ENCODE measurements at places on chromosomes 7 and 10.

DNA sequence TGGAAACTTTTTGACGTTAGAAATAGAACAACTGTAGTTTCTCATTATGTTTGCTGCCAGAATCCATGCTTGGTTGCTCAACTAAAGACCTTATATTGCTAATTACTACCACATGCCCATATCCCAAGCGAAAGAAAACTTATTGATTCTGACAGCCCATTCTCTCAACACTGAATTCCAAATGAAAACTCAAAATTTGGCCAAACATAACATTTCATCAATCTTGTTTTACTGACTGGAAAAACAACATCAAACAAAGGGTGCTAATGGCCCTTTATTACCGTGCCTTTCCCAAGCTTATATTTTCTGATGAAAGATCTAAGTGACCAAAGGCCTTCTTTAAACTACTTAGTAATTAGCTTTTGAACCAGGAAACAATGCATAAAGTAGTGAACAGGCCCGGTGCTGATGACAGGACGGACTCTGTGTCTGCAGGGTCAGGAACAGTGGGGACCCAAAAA, 531.8 kb downstream of the KCNMA1 start:
- no peak for DNase-seq

DNA sequence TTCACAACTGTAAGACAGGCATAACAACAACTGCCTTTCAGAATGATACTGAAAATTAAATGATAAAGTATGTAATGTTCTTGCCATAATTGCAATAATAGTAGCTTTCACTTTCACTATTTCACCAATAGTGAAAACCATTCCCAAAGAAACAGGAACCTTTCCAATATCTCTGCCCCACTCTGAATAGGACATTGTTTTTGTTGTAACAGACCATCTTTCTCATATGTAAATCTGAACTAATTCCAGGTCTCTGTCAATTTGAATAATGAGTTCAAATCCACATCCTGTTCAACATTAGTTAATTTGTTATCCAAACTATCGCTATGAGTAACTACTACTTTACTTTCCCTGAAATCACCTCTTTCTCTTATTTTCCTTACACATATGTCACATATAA, 148.0 kb downstream of the LRRN3 start:
- DNase-seq: no peak

- no peak for DNase-seq
These were observed 152.7 kb downstream of the ANK3 start for GRCh38 chr10:60236869-60237524.

DNA sequence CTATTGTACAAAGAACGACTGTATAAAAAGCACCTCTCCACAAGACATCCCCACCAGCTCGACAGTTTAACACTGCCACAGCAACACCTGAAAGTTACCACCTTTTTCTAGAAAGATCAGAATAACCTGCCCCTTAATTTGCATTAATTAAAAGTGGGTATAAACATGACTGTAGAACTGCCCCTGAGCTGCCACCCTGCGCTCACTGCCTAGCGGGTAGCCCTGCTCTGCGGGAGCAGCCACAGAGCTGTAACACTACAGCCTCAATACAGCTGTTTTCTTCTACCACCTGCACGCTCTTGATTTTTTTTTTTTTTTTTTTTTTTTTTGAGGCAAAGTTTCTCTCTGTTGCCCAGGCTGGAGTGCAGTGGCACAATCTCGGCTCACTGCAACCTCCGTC, 140.9 kb downstream of the PARD3 start:
- no peak for DNase-seq

- DNase-seq: no peak
These were observed 65.0 kb upstream of the TES start for GRCh38 chr7:116145245-116145852.

- no peak for DNase-seq
These were observed 101.7 kb upstream of the SLC26A5 start for GRCh38 chr7:103547451-103548284.

- no peak for DNase-seq
These were observed 22.2 kb downstream of the PARD3 start for GRCh38 chr10:34792881-34793280.

- DNase-seq: no peak
These were observed 7.8 kb upstream of the SLF2 start for GRCh38 chr10:100904917-100905316.

DNA sequence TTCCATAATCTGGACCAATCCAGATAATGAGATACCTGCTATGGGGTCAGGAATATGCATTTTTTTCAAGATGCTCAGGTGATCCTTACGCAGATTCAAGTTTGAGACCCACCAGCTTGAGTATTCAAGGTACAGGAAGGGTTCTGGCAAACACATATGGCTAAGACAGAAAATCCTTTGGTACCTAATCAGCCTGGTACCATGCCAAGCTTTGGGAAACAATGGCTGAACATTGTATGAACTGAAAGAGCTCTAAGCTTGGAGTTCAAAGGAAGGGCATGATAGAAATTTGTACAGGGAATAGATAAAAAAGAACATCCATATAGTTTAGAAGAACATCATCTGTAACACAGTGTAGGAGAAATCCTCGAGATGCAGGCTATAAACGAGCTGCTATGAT, 382.7 kb downstream of the THSD7A start:
- DNase-seq: no peak

DNA sequence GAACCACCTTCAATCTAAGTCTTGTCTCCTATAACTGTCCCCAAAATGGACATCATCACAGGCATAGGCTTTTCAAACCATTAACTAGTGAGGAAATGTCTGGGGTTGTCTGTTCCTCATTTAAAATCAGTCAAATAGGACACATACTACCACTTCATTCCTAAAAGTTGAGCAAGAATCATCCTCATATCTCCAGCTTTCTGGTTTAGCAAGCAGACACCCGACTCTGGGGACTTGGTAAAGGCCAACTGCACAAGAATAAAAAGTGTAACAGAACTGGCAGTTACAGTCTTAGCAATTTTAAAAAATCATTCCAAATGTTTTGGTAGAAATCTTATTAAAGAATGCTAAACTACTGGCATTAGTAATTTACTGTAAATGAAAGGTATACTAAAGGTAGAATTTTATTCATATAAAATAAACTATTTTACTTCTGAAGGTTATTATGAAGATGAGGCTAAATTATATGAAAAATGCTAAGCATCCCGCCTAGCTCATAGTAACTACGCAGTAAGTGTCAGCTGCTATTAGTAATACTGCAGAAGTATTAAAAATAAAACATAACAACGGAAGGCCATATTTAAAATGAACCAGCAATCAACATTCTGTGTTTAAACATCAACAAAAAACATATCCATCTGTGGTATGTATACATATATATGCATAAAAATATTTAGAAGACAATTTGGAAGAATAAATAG, 60.8 kb downstream of the ZNF438 start:
- no peak for DNase-seq

DNA sequence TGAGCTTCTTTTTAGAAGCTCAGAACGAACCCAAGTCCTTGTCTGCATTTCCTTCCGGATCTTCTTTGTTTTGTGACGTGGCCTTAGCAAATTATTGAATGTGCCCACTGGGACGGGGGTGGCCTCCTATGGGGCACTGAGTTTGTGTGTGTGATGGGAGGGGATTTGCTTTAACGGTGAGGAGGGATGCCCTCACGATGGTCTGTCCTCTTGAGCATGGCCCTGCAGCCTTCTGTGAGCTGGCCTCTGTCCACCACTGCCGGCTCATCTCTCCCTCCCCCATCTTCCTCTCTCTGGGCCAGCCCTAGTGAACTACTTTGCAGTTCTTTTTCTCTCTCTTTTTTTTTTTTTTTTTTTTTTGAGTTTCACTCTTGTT, 62.9 kb upstream of the MKRN1 start:
- no peak for DNase-seq

GRCh38 chr10:122957474-122957873, 3.4 kb upstream of the C10orf88 start:
- DNase-seq: no peak

DNA sequence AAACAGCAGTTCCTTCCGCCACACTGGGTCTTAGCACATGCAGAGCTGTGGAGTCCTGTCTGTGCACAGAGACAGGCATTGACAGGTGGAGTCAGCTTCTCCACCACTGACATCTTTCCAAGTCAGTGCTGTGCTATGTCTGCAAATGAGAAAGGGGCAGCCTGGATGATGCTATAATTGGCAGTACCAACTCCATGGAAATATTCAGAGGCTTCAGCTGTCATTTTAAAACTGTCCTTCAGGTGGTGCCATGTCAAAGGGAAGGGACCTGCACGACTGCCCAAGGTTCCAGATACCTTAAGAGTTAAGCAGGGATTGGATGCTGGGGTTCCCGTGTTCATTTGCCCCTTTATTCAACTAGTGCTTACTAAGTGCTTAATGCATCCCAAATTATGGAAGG, 258.0 kb upstream of the PRKCQ start:
- no peak for DNase-seq

DNA sequence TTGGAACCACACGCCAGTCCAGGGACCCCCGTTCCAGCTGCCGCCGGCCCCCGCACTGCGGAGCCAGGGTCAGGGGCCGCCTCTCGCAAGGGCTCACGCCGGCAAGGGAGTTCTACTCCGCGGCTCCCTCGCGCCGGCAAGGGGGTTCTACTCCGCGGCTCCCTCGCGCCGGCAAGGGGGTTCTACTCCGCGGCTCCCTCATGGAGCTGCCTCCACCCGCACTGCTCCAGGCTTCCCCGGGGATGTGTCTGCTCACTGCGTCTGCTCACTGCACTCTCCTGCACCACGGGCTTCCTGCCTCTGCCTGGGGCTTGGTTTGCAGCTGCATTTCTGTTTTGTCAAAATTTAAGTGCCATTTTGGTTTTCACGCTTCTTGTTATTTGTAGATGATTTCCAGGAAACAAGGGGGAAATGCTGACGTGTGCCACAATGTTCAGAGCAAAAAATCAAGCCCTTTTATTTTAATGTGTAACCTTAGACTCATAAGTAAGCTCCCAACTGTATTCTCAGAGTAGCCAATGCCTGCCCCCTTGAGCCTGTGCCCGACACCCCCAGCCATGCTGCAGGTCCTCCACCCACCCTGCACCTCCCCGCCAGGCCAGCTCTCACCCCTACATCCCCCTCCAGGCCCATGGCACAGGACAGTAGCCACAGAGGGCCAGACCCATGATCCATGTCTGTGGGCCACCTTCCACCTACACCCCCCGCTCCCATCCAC, 246.2 kb downstream of the MAD1L1 start:
- DNase-seq: no peak

GRCh38 chr7:32250471-32251260, 180.5 kb upstream of the PDE1C start:
- no peak for DNase-seq

DNA sequence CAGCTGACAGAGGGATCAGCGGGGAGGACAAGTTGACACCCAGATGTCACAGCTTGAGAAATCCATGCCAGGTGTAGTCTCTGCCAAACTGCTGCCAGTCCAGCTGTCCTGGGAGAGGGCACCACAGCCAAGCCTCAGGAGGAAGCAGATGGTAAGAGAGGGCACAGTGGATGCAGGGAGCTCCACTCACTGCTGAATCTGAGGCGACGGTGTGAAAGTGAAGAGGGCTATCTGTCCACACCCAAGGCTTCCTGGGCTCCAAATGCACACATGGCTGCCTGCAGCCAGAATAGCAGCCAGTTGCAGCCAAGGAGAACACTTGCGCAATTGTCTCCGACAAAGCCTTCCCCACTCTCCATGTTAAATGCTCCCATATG, 502.4 kb downstream of the GRID1 start:
- no peak for DNase-seq

- no peak for DNase-seq
These were observed 18.5 kb downstream of the SLC13A4 start for GRCh38 chr7:135709508-135709907.

DNA sequence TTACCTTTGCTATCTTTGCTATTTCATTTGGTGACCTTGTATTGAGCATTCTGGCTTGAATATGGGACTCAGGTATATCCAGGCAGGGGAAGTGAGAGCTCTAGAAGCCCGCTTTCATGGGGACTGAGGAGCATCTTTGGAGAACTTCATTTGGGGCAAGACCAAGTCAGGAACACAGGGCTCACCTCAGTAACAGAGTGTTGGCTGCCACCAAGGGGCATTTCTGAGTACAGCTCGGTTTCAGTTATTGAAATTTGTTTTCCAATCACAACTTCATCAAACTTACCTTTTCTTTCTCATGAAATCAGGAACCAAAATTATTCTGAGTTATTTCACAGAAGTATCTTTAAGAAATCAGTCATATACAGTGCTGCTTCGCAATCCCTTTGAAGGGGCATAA, 337.2 kb downstream of the C7orf25 start:
- DNase-seq: no peak

- no peak for DNase-seq
These were observed 181.4 kb downstream of the IPMK start for GRCh38 chr10:58086144-58086762.

DNA sequence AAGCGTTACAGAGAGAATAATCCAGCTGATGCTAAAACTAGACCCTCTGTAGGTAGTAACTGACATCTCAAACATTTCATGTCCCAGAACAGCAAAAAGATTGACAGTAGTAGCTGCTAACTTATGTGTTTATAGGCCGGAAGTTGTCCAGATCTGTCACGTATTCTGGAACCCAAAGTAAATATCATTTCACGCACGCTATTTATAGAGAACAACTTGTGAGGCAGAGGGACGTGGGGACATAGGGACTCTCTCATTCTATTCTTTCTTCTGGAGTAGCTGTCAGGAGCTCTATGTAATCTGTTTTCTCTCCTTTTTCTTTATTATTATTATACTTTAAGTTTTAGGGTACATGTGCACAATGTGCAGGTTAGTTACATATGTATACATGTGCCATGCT, 22.3 kb downstream of the AGK start:
- DNase-seq: no peak

DNA sequence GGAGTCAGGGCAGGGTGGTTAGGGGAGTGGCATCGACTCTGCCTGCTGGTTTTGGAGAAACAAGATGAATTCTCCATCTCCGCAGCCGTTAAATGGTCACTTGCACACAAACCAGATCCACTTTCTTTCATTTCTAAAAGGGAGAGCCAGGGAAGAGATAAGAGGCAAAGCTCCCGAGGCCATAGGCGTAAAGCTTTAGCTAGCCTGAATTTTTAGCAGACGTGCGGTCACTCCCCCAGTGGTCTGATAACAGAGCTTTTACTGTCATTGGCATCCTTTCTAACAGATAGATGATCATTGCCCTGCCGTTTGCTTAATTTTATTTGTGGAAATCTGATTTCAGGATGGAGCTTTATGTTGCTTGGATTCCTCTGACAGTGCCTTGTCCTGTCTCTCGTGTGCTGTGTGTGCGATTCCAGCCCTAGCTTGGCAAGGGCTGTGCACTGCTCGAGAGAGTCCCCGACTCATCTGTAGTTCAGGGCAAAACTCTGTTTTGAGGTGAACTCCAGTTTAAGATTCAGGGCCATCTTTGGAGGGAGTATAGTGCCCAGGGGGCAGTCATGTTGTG, 62.5 kb downstream of the GATA3 start:
- DNase-seq: no peak

DNA sequence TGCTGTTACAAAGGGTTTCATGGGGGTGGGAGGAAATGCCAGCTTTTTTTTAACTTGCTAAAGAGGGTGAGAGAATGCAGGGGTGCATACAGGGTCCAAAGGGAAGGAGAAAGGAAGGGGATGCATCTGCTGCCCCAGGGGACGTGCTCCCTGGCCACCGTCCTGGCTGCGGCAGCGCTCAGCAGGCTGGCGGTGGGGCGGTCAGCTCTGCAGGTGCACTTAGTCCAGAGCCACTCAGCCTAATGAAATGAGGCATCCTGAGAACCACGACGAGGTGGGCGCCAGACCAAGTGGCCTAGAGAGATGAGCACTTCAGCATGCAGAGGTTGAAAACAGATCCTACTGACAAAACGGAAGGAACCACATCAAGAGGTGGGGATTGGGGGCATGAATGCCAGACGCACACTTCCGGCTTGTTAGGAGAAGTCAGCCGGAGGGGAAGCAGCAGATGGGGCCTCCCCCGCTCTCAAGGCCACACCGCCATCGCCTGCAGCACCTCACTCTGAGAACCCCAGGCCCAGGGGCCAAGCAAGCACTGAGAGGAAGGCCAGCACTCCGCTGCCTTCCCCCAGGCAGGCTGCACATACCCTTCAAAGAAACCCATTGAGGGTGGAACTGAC, 94.5 kb downstream of the MAD1L1 start:
- DNase-seq: no peak
